ENCODE measurements at places on chromosomes 2 and 18. TPM values are rescaled to one million over a fixed set of nuclear protein-coding genes. Genes with fewer than 3 reads are reported as not detected.
A peak's percentile ranks its signal among the peaks of the same experiment; 100 is the strongest.

GRCh38 chr2:161208527-161209139, 48.4 kb downstream of the TANK start:
- no peak for DNase-seq
- H3K4me1 ChIP-seq = peaks cover 2% of the 10 kb centered on the region
- peaks cover 17% of the 10 kb centered on the region for H3K36me3 ChIP-seq
- no peaks in the 10 kb centered on the region for H3K27me3 ChIP-seq
- no peak overlapping the region for H3K27ac ChIP-seq

GRCh38 chr18:60684843-60685513, 312.4 kb upstream of the MC4R start:
- H3K36me3 ChIP-seq = no peaks in the 10 kb centered on the region
- H3K4me3 ChIP-seq = no peak overlapping the region
- H3K4me1 ChIP-seq = no peaks in the 10 kb centered on the region
- DNase-seq = no peak
- H3K27me3 ChIP-seq = no peaks in the 10 kb centered on the region

- no peaks in the 10 kb centered on the region for H3K36me3 ChIP-seq
- H3K4me1 ChIP-seq = no peaks in the 10 kb centered on the region
- H3K27me3 ChIP-seq = peaks cover 2% of the 10 kb centered on the region
- no peak overlapping the region for H3K27ac ChIP-seq
Observed at GRCh38 chr2:104332731-104333130, 521.2 kb upstream of the POU3F3 start.

- no peaks in the 10 kb centered on the region for H3K4me1 ChIP-seq
- H3K4me3 ChIP-seq = no peak overlapping the region
- H3K27me3 ChIP-seq = peaks cover under 1% of the 10 kb centered on the region
- no peaks in the 10 kb centered on the region for H3K36me3 ChIP-seq
- no peak overlapping the region for H3K27ac ChIP-seq
Observed at GRCh38 chr2:126915903-126916302, 17.2 kb downstream of the TEX51 start.

GRCh38 chr2:12270876-12271588, 445.7 kb upstream of the TRIB2 start:
- peaks cover 11% of the 10 kb centered on the region for H3K4me1 ChIP-seq
- no peak overlapping the region for H3K4me3 ChIP-seq
- no peak overlapping the region for H3K27ac ChIP-seq
- no peaks in the 10 kb centered on the region for H3K27me3 ChIP-seq
- DNase-seq = peak; percentile 40

DNA sequence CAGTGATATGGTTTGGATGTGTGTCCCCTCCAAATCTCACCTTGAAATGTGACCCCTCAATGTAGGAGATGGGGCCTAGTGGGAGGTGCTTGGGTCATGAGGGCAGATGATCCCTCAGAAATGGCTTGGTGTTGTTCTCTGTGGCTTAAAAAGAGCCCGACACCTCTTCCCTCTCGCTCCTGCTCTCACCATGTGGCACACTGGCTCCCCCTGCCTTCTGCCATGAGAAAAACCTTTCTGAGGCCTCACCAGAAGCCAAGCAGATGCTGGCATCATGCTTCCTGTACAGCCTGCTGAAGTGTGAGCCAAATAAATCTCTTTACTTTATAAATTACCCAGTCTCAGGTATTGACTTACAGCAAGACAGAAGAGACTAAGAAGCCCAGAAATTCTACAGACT, 357.1 kb downstream of the NRXN1 start:
- H3K4me1 ChIP-seq = no peaks in the 10 kb centered on the region
- no peak overlapping the region for H3K4me3 ChIP-seq
- no peaks in the 10 kb centered on the region for H3K27me3 ChIP-seq
- H3K27ac ChIP-seq = no peak overlapping the region
- H3K36me3 ChIP-seq = no peaks in the 10 kb centered on the region
- DNase-seq = no peak

GRCh38 chr2:6233993-6234392, 541.8 kb downstream of the SOX11 start:
- H3K4me3 ChIP-seq = no peak overlapping the region
- DNase-seq = no peak
- no peaks in the 10 kb centered on the region for H3K27me3 ChIP-seq
- no peaks in the 10 kb centered on the region for H3K4me1 ChIP-seq
- no peak overlapping the region for H3K27ac ChIP-seq

- H3K4me3 ChIP-seq = no peak overlapping the region
- H3K36me3 ChIP-seq = no peaks in the 10 kb centered on the region
- DNase-seq = no peak
- no peaks in the 10 kb centered on the region for H3K4me1 ChIP-seq
- no peak overlapping the region for H3K27ac ChIP-seq
- no peaks in the 10 kb centered on the region for H3K27me3 ChIP-seq
Observed at GRCh38 chr2:28991021-28991420, 9.9 kb downstream of the TOGARAM2 start.

- no peak for DNase-seq
- peaks cover 5% of the 10 kb centered on the region for H3K4me1 ChIP-seq
- H3K4me3 ChIP-seq = no peak overlapping the region
Observed at GRCh38 chr2:37215250-37215649, 16.1 kb downstream of the CEBPZ start.

- no peak overlapping the region for H3K4me3 ChIP-seq
- no peak for DNase-seq
- H3K36me3 ChIP-seq = peaks cover 2% of the 10 kb centered on the region
- no peaks in the 10 kb centered on the region for H3K27me3 ChIP-seq
- H3K4me1 ChIP-seq = no peaks in the 10 kb centered on the region
Observed at GRCh38 chr18:79218605-79219190, 149.5 kb downstream of the ATP9B start.

GRCh38 chr18:2442006-2442405, 129.3 kb downstream of the METTL4 start:
- H3K4me3 ChIP-seq = no peak overlapping the region
- H3K27me3 ChIP-seq = no peaks in the 10 kb centered on the region
- DNase-seq = no peak
- H3K27ac ChIP-seq = no peak overlapping the region

GRCh38 chr2:31711737-31712136, 131.0 kb upstream of the SRD5A2 start:
- no peaks in the 10 kb centered on the region for H3K4me1 ChIP-seq
- H3K27me3 ChIP-seq = peaks cover 7% of the 10 kb centered on the region
- no peak overlapping the region for H3K4me3 ChIP-seq
- no peak overlapping the region for H3K27ac ChIP-seq

DNA sequence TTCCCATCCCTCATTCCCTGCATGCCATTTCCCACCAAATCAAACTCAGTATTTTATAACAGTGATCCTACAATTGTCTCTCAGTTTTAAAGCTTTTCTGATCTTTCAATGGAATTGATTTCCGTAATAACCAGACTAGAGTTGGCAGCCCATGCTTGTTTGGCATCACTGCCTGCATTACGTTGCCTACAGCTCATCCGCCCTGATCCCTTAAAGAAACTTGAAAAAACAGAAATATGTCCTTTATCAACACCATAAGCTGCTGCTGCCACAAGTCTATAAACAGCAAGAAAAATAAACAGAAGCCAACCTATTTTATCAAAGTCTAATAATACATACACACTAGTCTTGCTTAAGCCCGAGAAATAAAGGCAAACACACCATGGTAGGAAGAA, 331.0 kb downstream of the METTL4 start:
- no peaks in the 10 kb centered on the region for H3K36me3 ChIP-seq
- no peaks in the 10 kb centered on the region for H3K4me1 ChIP-seq
- no peak for DNase-seq
- H3K27me3 ChIP-seq = peaks cover 10% of the 10 kb centered on the region

DNA sequence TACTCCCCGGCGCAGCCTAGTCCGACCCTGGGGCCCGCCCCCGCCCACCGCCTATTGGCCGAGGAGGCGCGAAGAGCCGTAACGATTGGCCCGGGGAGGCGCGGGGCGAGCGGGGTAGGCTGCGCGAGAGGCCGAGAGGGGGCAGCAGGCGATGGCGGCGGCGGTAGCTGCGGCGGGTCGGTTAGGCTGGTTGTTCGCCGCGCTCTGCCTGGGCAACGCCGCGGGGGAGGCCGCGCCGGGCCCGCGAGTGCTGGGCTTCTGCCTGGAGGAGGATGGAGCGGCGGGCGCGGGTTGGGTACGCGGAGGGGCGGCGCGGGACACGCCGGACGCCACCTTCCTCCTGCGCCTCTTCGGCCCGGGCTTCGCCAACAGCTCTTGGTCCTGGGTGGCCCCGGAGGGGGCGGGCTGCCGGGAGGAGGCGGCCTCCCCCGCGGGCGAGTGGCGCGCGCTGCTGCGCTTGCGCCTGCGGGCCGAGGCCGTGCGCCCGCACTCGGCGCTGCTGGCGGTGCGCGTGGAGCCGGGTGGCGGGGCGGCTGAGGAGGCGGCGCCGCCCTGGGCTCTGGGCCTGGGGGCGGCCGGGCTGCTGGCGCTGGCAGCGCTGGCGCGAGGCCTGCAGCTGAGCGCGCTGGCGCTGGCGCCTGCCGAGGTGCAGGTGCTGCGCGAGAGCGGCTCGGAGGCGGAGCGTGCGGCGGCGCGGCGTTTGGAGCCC, at the start of gene CNNM3:
TSS of gene CNNM3 (plus strand) at position 142 of the 709 bp plus-strand sequence. CDS start at position 152, 10 bp downstream.
- peak; percentile 96 for DNase-seq
- peak within 1 kb of the TSS; percentile 80 for H3K4me3 ChIP-seq
- peaks cover 47% of the 10 kb centered on the region for H3K4me1 ChIP-seq
- H3K36me3 ChIP-seq = peaks cover 10% of the 10 kb centered on the region
- H3K27ac ChIP-seq = peak within 1 kb of the TSS; percentile 69

DNA sequence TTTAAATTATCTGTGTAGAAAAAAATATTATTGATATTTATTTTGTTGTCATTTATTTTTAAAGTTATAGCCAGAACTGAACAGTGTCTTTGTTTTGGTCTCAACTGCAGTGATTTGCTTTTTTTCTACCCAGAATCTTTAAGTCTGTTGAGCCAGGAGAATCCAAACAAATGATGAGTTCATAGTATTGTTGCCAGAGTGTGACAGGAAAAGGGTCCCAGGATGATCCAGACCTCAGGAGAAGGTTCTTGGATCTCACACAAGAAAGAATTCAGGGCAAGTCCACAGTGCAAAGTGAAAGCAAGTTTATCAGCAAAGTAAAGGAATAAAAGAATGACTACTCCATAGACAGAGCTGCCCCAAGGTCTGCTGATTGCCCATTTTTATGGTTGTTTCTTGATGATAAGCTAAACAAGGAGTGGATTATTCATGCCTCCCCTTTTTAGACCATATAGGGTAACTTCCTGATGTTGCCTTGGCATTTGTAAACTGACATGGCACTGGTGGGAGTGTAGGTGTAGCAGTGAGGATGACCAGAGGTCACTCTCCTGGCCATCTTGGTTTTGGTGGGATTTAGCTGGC, 127.1 kb downstream of the AGPS start:
- no peak overlapping the region for H3K4me3 ChIP-seq
- H3K27ac ChIP-seq = no peak overlapping the region
- H3K36me3 ChIP-seq = peaks cover 20% of the 10 kb centered on the region
- peaks cover 3% of the 10 kb centered on the region for H3K4me1 ChIP-seq

GRCh38 chr2:146721486-146721885, 1123.3 kb upstream of the ACVR2A start:
- no peaks in the 10 kb centered on the region for H3K4me1 ChIP-seq
- H3K36me3 ChIP-seq = no peaks in the 10 kb centered on the region
- H3K27ac ChIP-seq = no peak overlapping the region

DNA sequence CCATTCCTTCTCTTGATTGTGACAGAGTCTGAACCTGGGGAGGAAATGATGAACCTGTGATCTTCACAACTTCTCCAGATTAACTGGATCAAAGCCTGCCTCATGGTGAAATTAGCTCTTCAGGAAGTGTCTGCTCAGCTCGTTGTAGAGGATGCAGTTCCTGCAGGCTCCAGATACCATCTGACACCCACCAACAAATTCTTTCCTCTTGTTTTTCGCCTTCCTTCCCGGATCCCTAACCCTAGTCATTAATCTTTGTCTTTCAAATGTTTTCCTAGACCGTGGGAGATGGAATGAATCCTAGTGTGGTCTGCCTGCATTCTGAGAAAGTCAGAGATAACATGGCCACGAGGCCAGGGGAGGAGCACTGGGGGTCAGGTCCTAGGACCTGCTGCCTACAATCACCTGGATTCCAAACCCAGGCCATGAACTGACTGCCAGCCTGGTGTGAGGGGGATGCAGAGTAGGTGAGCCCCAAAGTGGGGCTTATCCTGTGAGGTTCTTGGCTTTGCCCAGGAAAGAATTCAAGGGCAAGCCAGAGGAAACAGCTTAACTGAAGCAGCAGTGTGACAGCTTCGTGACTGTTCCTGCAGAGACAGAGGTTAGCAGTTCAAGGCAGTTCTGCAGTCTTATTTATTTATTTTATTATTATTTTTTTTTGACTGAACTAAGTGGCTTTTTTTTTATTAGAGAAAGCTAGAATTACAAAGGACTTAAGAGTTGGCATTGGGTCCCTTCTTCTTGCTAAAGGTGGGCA, 67.8 kb downstream of the DIPK1C start:
- no peaks in the 10 kb centered on the region for H3K36me3 ChIP-seq
- H3K4me3 ChIP-seq = no peak overlapping the region
- no peak for DNase-seq

GRCh38 chr2:163658556-163658955, 77.3 kb downstream of the FIGN start:
- no peak overlapping the region for H3K27ac ChIP-seq
- DNase-seq = no peak
- no peaks in the 10 kb centered on the region for H3K27me3 ChIP-seq
- no peaks in the 10 kb centered on the region for H3K4me1 ChIP-seq
- no peak overlapping the region for H3K4me3 ChIP-seq
- no peaks in the 10 kb centered on the region for H3K36me3 ChIP-seq

DNA sequence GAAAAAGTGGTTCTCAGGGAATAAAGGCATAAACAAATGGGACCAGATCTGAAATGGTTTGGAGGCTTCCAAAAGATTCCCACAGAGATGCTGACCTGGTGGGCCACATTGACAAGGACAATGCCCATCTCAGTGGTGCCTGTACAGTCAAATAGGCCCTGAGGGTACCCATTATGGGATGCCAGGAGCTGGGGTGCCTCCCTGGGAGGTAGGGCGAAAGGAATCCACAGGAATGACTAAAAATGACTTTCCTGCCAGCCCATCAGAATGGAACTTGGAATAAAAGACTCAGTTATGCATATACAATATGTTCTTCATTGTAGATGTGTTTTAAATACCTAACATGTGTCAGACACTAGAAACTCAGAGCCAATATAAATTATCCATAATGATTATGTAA, 248.5 kb downstream of the RNF144A start:
- H3K27ac ChIP-seq = no peak overlapping the region
- H3K4me3 ChIP-seq = no peak overlapping the region
- no peak for DNase-seq
- no peaks in the 10 kb centered on the region for H3K36me3 ChIP-seq
- no peaks in the 10 kb centered on the region for H3K27me3 ChIP-seq

GRCh38 chr2:1847846-1848598, 103.7 kb upstream of the PXDN start:
- H3K36me3 ChIP-seq = no peaks in the 10 kb centered on the region
- no peak overlapping the region for H3K27ac ChIP-seq
- DNase-seq = no peak
- peaks cover 8% of the 10 kb centered on the region for H3K27me3 ChIP-seq
- H3K4me3 ChIP-seq = no peak overlapping the region

GRCh38 chr2:116719836-116720235, 1094.7 kb upstream of the DDX18 start:
- H3K4me3 ChIP-seq = no peak overlapping the region
- no peaks in the 10 kb centered on the region for H3K36me3 ChIP-seq
- H3K4me1 ChIP-seq = no peaks in the 10 kb centered on the region

GRCh38 chr2:84815146-84815545, 65.7 kb downstream of the TRABD2A start:
- peaks cover 4% of the 10 kb centered on the region for H3K36me3 ChIP-seq
- no peak overlapping the region for H3K27ac ChIP-seq
- H3K27me3 ChIP-seq = no peaks in the 10 kb centered on the region
- H3K4me3 ChIP-seq = no peak overlapping the region

Gene USP37
- total RNA-seq = 53.2 TPM

Gene HOXD3
- total RNA-seq = not detected

Gene IL1A
- 0.69 TPM for total RNA-seq

Gene MC2R
- total RNA-seq = not detected

Gene ARHGEF33
- not detected for total RNA-seq

Gene IL36B
- total RNA-seq = not detected

Gene TXNDC2
- total RNA-seq = not detected

Gene CENPA
- 32.5 TPM for total RNA-seq

Gene TUBB8B
- not detected for total RNA-seq

Gene SFTPB
- not detected for total RNA-seq

Gene FBXO15
- 2.1 TPM for total RNA-seq

Gene KCNF1
- total RNA-seq = not detected
